ENCODE measurements at places on chromosomes 12 and 14.

DNA sequence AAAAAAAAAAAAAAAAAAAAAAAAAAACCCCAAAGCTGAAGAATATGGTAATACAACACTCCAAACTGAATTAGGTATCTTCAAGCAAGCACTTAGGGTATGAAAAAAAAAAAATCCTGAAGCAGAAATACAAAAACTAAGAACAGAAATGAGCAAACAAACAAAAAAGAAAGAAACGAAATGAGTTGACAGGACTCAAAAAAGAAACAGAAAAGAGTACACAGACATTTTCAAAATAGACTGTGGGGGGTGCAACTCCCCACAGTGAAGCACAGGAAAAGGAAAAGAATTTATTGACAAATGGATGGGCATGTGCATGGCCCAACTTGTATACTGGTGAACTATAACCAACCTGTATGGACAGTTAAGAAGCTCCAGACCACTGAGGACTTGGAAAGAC is 24.6 kb downstream of the RPS6KA5 start:
- no peak for DNase-seq

DNA sequence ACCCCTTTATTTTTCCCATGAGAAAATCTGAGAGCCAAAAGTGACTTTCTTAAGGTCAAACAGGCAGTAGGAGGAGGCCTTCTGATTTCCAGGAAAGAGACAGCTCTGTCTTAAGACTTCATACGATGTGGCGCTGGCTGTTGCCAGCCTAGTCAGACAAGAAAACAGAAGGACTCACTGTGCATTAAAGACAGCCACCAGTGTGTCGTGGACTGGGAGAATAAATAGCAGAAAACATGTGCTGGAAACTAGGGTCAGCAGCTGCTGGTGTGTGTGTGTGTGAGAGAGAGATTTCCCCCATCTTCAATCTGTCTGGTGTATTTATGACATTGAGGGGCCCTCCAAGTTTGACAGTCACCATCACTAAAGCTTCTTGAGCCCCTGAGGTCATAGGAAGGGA is 708.6 kb upstream of the TMEM132C start:
- no peak for DNase-seq

GRCh38 chr12:32435921-32436705 is 36.8 kb downstream of the FGD4 start:
- DNase-seq = no peak

DNA sequence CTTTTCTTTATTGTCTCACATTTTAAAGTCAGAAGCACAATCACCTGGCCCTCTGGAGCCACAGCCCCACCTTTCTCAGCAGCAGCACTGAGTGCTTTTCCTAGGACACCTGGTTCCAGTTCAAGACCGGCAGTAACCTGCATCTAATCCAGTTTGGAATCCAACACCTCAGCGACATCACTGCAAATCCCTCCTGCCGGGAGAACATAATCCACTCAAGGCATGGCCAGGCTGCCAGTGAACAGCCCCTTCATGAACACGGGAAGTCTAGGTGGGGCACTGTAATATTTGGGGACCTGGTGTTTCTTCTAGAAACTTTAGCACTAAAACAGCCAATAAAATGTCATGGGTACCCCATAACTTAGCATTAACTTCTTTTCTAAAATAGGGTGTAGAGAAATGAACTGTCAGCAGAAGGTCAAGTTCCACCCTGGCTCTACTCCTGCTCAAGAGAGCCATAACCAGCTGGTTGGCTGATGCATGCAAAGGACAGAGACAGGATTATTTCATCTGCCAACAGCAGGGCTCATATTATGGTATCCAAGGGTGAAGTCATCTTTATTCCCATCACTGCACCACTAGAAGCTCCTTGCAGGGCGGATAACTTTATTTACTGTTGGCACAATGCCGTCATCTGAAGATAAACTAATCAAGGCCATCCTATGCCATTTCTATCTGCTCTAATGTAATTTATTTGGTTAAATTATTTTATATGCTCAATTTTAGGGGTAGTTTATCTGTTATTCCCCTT is 76.7 kb downstream of the TTC7B start:
- DNase-seq = no peak

GRCh38 chr14:80959496-80959895 is 4.1 kb downstream of the TSHR start:
- DNase-seq = peak; percentile 28

DNA sequence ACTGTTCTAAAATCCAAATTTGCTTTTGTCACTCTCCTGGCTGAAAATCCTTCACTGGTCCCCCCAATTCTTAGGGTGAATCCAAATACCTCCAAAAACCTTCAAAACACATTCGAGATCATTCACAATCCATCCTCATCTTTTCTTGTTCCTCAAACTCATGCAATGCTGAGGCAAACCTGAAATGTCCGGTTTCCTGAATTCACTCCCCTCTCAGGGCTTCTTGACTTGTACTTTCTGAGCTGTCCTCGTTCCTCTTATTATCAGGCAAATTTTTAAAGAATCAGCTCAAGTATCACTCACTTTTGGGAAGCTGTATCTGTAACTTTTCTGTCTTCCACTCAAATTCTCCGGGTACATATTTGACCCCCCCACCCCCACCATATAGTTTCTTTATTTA is 84.9 kb upstream of the DUSP6 start:
- no peak for DNase-seq

GRCh38 chr12:104371043-104371870 is 67.7 kb downstream of the EID3 start:
- DNase-seq = no peak

DNA sequence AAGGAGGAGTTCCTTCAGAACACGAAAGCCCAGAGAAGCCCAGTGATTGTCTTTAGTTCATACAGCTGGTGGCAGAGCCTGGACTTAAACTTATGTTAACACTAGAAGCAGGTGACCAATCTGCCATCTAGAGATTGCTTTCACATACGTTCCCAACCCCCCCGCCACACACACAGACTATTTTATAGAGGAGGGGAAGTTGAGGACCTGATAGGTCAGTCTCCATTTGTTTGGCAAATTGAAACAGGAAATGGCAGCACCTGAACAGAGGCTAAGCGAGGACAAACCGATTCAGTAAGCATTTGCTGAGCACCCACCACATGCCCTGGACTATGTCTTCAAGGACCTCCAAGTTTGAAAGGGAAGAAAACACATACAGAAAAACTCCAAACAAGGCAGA is 4.8 kb upstream of the PLEKHD1 start:
- DNase-seq = no peak

DNA sequence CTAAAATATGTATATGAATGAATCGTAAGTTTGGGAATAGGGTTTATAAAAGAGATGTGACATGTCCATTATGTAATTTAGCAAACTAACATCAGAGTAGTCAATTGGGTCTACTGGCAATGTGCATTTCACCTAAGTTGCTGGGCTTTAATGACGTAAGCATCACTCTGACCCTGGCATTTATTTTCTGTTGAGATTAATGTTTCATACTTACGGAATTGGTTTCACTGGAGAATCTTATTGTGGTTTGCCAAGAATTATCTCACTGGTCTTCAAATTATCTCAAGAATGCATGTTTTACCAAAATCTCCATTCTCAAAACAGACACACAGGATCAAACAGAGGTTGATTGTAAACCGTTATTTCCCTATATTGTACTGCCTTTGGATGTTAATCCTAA is 437.1 kb downstream of the NPAS3 start:
- DNase-seq = no peak

GRCh38 chr14:84546236-84546635 is 983.7 kb upstream of the FLRT2 start:
- no peak for DNase-seq

- peak; percentile 36 for DNase-seq
Measured at GRCh38 chr12:113196990-113197389, 11.5 kb downstream of the RITA1 start.

- no peak for DNase-seq
Measured at GRCh38 chr12:2011643-2012607, 7.7 kb upstream of the DCP1B start.

GRCh38 chr14:22597771-22598098 is 365 bp upstream of the ABHD4 start:
- no peak for DNase-seq

DNA sequence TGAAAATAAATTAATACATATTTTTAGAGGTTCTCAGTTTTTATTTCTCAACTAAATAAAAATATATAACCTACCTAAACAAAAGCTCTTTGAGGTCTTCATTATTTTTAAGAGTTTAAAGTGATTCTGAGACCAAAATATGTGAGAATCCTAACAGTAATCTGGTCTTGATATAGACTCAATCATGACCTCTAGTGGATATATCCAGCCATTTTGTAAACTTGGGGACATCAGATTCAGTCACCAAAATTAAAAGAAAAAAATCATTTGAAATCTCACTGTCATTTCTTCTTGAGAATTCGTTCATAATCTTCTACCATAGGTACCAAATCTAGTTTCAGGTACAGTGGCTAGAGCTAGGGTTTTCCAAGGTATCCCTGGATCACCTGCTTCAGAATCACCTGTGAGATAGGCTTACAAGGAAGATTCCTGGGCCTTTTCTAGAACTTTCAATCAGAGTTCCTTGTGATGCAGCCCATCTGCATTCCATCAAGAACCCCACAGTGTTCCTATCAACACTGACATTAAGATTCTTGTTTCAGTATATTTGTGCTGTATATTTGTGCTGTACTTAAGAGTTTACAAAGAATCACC is 214.9 kb downstream of the ADAMTS20 start:
- no peak for DNase-seq

DNA sequence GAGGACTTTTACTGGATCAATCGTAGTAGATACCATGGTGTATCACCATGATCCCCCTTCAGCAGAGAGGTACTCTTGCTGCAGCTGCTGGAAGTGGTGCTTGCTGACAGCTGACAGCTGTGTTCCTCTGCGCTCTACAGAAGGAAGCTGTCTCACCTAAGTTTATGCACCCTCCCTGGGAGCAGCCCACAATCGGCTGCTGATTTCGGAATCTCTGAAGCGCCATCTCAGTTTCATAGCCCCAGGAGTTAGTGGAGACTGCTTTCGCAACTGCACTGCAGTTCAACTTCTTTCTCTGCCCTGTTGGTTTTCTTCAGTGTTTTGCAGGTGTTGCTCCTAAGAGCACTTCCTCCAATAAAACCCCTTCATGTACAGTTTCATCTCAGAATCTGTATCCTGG is 237.9 kb downstream of the PAWR start:
- DNase-seq = no peak

- no peak for DNase-seq
Measured at GRCh38 chr12:119153477-119154434, 25.0 kb upstream of the HSPB8 start.

GRCh38 chr12:96371790-96372699 is 28.2 kb downstream of the CDK17 start:
- no peak for DNase-seq

GRCh38 chr12:43462741-43463140 is 89.3 kb downstream of the ADAMTS20 start:
- DNase-seq = no peak

DNA sequence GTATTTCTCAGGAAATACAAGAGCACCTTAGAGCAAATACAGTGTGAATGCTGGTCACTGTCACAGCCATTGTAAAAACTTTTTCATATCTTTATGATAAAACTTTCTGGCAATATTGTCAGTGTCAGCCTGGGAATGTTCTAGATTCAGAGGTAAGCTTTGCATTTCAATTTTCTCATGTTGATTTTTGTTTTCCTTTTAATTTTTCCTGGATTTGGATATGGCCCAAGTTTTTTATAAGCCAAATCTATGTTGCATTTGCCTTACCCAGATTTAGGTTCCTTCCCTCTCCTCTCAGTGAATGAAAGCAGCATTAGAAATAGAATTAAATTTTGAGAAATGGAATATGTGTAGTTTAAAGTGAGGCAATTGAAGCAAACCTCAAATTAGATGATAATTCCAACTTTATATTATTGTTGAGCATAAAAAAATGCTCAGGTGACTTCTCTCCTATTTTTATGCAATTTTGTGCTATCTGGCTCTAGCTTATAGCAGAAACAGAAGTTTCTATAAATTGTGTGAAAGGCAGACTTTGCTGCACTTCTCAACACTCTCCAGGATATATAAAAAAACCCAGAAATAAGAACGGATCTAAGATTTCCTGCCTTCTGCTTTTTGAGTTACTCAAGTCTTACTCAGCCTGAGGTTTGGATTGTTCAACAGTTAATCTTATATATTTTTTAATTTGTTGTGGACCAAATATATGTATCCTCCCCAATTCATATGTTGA is 368.2 kb upstream of the PRICKLE1 start:
- no peak for DNase-seq

DNA sequence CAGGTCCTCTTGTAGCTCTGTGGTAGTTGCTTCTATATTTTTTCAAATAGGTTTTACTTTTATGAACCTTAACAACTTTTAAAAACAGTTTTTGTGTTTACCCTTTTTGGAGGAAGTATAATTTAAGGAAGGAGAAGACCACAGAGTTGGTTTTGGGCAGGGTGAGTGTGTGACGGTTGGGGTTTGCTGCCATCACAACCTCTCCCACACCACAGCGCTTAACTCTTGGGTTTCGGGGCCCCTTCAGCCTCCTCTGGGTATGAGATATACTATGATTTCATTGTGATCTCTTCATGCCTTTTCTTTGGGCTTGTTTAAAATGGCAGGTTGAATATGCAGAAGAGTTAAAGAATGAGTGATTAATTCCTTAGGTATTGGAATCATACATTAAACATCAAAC is 228.7 kb upstream of the CRY1 start:
- DNase-seq = no peak

GRCh38 chr12:114684870-114685273 is 897 bp upstream of the TBX3 start:
- no peak for DNase-seq

GRCh38 chr14:52876311-52876710 is 74.5 kb downstream of the FERMT2 start:
- DNase-seq = no peak

- DNase-seq = no peak
Measured at GRCh38 chr12:79936670-79937069, 1.8 kb upstream of the PPP1R12A start.

DNA sequence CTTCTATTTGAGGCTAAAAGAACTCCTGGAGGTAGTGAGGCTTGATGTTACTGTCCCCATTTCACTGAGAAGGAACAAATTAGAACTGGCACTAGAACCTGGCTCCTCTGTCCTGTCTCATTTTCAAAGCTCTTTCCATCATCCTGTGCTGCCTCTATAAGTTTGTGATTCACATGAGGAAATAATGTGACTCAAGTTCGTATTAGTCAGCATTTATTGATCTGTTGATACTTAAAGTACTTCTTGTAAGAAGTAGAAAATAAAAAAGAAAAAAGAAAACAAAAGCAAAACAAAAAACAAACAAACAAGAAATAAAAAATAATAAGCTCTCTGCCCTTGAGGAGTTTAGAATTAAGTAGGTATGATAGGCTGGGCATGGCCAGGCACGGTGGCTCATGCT is 2.3 kb upstream of the ESPL1 start:
- no peak for DNase-seq

DNA sequence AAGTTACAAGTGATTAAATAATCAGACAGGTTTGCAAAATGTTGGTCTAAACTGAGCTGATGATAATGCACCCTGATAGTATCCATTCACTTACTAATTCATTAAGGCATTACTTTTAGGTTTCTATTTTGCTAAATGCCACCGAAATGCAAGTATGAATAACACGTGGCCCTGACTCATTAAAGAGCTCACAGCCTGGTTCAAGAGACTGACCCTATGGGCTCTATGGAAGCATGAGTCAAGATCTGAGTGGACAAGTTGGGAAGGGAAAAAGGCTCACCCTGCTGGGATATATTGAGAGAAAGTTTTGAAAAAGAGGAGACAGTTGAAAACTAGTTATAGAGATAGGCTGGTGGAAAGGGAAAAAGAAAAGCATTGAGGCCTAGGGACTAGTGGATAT is 14.8 kb upstream of the LRRC9 start:
- no peak for DNase-seq

- DNase-seq = no peak
Measured at GRCh38 chr14:34548472-34548981, 9.0 kb upstream of the EAPP start.

GRCh38 chr12:67202678-67203012 is 66.5 kb upstream of the CAND1 start:
- DNase-seq = no peak

All from stimulated activated CD4-positive, alpha-beta T cell treated with anti-CD3 and anti-CD28 coated beads, Interleukin-2, amount 100 ng/mL, for 4 hours (primary cell).